ENCODE measurements at places on chromosomes 1 and 21.

DNA sequence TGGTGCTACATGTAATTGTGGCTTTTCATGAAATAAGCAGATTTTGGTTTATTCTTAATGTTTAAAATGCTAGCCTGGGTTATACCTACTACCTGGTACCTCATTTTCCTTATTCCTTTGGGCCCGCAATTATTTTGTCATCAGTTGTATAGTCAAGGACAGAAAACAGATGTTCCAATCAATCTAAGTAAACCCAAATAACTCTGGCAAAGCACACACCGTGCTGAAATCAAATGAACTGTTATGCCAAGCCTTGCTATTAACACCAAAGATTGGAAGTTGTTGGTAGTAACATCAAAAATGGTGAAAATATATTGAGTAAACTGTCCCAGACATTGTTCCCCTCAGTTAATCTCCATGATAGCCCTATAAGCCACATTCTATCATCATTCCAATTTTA is 248.9 kb downstream of the FGGY start:
- H3K36me3 ChIP-seq, result no peaks in the 10 kb centered on the region
- H3K27ac ChIP-seq, result no peak overlapping the region
- peaks cover 28% of the 10 kb centered on the region for H3K4me1 ChIP-seq
- no peaks in the 10 kb centered on the region for H3K27me3 ChIP-seq
- no peak overlapping the region for H3K4me3 ChIP-seq

GRCh38 chr1:29833581-29833980 is 597.3 kb downstream of the PTPRU start:
- H3K36me3 ChIP-seq, result no peaks in the 10 kb centered on the region
- no peak overlapping the region for H3K27ac ChIP-seq
- no peak overlapping the region for H3K4me3 ChIP-seq
- DNase-seq, result no peak
- no peaks in the 10 kb centered on the region for H3K4me1 ChIP-seq

GRCh38 chr1:228045405-228045804 is 37.1 kb upstream of the ARF1 start:
- no peak overlapping the region for H3K4me3 ChIP-seq
- no peaks in the 10 kb centered on the region for H3K4me1 ChIP-seq
- H3K36me3 ChIP-seq, result no peaks in the 10 kb centered on the region

GRCh38 chr21:43736224-43736883 is 17.4 kb downstream of the PDXK start:
- H3K4me3 ChIP-seq, result no peak overlapping the region
- H3K4me1 ChIP-seq, result peaks cover 38% of the 10 kb centered on the region
- H3K36me3 ChIP-seq, result no peaks in the 10 kb centered on the region
- peaks cover 17% of the 10 kb centered on the region for H3K27me3 ChIP-seq

DNA sequence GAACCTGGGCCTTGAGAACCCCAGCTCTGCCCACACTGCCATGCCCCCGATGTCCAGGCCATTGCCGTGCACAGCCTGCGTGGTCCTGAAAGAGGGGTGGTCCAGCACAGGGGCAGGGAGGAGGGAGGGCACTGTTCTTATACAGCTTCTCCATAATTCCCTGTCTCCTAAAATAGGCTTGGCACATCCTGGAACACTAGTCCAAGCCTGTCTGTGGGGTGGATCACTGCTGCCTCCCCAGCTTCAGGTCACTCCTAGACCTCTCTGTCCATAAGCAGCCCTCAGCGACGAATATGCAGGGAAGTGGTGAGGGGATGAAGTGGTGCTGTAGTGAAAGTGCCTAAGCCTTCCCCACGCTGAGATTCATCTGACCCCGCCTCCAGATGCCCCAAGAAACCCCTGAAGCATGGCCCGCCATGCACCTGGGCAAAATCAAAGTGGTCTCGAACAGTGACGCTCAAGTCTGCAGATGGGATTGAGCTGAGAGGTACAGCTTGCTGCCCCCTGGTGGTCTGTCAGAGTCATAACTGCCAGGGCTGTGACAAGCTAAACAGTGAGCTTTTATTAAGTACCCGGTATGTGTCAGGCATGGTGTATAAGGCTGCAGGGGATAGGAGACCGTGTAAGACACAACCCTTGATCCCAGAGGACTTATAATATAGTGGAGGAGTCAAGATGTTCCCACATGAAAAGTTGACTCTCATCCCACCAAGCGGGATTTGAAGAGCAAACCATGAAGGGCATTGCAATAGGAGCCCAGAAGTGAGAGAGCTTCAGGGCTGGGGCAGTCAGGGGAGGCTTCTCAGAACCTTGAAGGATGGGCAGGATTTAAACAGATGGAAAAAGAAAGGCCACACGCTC is 66.6 kb downstream of the FAM163A start:
- H3K36me3 ChIP-seq, result no peaks in the 10 kb centered on the region
- peaks cover 7% of the 10 kb centered on the region for H3K4me1 ChIP-seq
- no peak overlapping the region for H3K27ac ChIP-seq
- DNase-seq, result peak; percentile 50
- no peak overlapping the region for H3K4me3 ChIP-seq
- peaks cover 34% of the 10 kb centered on the region for H3K27me3 ChIP-seq

DNA sequence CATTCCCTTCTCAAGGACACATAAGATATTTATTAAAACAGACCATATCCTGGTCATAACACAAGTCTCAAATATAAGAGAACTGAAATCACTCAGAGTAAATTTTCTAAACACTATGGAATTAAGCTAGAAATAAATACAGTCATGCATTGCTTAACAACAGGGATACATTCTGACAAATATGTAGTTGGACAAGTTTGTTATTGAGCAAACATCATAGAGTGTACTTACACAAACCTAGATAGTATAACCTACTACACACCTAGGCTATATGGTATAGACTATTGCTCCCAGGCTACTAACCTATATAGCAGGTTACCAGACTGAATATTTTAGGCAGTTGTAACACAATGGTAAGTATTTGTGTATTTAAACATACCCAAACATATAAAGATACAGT is 104.0 kb downstream of the MIS18A start:
- no peaks in the 10 kb centered on the region for H3K27me3 ChIP-seq
- no peak overlapping the region for H3K4me3 ChIP-seq
- H3K4me1 ChIP-seq, result no peaks in the 10 kb centered on the region
- no peak overlapping the region for H3K27ac ChIP-seq
- DNase-seq, result no peak
- H3K36me3 ChIP-seq, result no peaks in the 10 kb centered on the region

DNA sequence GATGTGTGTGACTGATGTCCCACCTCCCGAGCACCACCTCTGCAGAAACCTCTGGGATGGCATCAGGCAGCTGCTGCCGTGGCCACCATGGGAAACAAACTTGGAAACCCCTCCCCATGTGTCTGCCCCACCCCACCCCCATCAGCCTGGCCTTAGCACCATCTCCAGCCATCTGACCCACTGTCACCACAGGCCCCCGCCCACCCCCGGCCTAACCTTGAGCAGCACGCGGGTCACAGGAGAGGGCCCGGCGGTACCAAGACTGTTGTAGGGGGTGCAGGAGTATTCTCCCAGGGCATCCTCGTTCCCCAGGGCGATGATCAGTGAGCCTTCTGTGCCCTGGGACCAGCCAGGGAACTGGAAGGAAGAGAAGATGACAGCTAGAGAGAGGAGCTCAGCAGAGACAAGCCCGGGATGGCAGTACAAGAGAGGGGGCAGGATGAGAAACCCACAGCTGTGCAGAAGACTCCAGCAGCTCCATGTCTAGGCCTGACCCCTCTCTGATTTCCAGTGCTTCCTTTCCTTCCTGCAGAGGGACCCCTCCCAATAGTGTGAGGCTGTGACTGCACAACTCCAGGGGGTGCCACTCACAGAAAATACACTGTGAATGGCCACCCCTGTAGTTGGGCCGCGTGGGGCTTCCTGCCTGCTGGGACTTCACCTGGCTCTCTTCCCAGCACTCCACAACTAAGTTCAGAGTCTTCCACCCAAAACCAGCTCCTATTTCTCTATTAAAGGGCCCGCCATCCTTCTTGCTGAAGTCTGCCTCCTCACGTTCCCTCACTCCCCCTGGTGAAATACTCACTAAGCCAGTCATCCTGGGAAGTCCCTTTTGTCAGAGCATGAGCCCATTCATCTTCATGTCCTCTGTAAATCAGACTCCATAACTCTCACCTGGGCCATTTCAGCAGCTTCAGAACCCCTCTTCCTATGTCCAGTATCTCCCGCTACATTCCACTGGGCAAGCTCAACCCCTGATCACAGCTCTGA is 7.3 kb upstream of the TAGLN2 start:
- no peak for DNase-seq
- no peak overlapping the region for H3K4me3 ChIP-seq
- H3K36me3 ChIP-seq, result no peaks in the 10 kb centered on the region
- H3K27ac ChIP-seq, result peak overlapping the region; percentile 46
- H3K27me3 ChIP-seq, result no peaks in the 10 kb centered on the region
- H3K4me1 ChIP-seq, result peaks cover 22% of the 10 kb centered on the region

DNA sequence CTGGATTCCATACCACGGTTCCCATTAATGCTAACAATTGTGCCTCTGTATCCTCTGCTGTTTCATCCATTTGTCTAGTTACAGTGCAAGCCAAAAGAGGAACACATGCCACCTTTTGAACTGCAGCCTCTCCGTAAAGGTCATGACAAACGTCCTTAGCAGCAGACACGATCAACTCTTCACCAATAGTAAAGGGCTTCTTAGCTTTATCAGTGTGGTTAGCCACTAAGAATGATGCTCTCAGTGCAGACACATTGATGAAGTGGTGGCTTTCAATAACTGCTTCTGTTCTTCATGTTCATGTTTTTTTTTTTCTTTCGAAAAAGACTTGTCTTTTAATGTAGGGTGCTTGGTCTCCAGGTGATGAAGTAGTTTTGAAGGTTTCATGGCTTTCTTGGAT is 14.3 kb downstream of the XPR1 start:
- H3K4me3 ChIP-seq, result no peak overlapping the region
- H3K4me1 ChIP-seq, result no peaks in the 10 kb centered on the region
- no peak overlapping the region for H3K27ac ChIP-seq
- DNase-seq, result no peak
- H3K36me3 ChIP-seq, result no peaks in the 10 kb centered on the region

GRCh38 chr1:162335126-162335525 is 41.5 kb downstream of the SPATA46 start:
- no peaks in the 10 kb centered on the region for H3K27me3 ChIP-seq
- no peaks in the 10 kb centered on the region for H3K36me3 ChIP-seq
- no peak overlapping the region for H3K4me3 ChIP-seq
- no peak overlapping the region for H3K27ac ChIP-seq
- H3K4me1 ChIP-seq, result no peaks in the 10 kb centered on the region

GRCh38 chr1:178092878-178093493 is 918 bp upstream of the RASAL2 start:
- H3K4me1 ChIP-seq, result peaks cover 5% of the 10 kb centered on the region
- no peak overlapping the region for H3K27ac ChIP-seq
- peaks cover 12% of the 10 kb centered on the region for H3K27me3 ChIP-seq
- H3K4me3 ChIP-seq, result peak overlapping the region; percentile 45
- DNase-seq, result no peak
- H3K36me3 ChIP-seq, result no peaks in the 10 kb centered on the region

- H3K27ac ChIP-seq, result peak overlapping the region; percentile 69
- peaks cover 21% of the 10 kb centered on the region for H3K36me3 ChIP-seq
- no peaks in the 10 kb centered on the region for H3K27me3 ChIP-seq
- no peak for DNase-seq
- H3K4me3 ChIP-seq, result no peak overlapping the region
- peaks cover 15% of the 10 kb centered on the region for H3K4me1 ChIP-seq
Measured at GRCh38 chr1:112687361-112687760, 12.9 kb downstream of the MOV10 start.

DNA sequence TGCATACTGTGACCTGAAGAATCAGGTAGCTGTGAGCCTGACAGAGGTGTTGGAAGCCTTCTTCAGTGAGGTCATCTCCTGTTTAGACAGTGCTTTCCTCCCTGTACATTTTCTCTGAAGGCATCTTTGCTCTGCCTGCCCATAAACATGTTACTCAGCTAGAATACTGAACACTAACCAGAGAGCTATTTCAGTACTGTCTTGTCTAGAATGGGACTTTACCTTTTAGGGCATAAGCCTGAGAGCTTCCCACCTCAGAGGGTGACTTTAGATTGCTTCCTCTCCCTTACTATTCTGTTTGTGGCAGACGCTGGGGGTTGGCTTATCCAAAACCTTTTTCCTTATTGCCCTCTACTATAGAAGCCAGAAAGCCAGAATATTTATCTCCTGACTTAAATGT is 23.3 kb upstream of the ZNF326 start:
- no peak for DNase-seq
- H3K36me3 ChIP-seq, result no peaks in the 10 kb centered on the region
- no peak overlapping the region for H3K27ac ChIP-seq
- no peaks in the 10 kb centered on the region for H3K27me3 ChIP-seq
- peaks cover 4% of the 10 kb centered on the region for H3K4me1 ChIP-seq
- no peak overlapping the region for H3K4me3 ChIP-seq

DNA sequence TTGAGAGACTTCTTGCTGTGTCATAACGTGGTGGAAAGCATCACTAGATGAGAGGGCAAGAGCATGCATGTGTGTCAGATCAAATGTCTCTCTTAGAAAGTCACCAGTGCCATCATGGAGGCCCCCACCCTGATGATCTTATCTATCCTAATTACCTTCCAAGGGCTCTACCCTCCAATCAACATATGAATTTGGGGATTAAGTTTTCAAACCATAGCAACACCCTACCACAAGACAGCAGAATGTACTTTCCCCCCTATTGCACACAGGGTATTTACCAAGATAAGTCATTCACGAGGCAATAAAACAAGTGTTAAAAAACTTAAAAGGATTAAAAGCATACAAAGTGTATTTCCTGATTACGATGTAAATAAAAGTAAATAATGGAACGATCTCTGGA is 515.6 kb downstream of the LMO4 start:
- no peak overlapping the region for H3K4me3 ChIP-seq
- no peaks in the 10 kb centered on the region for H3K36me3 ChIP-seq
- DNase-seq, result no peak

DNA sequence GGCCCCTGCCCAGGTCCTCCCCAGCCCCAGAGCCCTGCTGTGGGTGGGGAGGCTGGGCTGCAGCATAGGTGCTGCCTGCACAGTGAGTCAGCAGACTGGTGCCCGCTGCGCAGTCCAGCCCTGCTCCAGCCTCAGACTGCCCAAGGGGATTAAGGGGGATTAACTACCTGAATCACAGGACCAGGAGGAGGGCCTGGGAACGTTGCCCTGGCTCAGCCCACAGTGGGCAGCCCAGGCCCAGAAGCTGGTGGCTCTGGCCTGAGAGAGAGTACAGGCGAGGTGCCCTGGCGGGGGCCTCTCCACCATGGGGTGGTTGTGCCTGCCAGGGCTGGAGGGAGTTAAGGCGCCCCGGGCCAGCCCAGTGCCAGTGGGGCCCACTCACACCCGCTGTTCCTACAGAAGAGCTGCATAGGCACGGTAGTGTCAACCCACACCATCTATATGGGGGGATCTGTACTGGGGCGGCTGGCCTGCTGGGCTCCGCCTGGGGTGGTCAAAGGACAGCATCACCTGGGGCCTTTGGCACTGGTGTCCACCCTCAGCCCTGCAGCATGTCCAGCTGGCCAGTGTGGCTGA is 2.3 kb downstream of the OBSCN start:
- no peak overlapping the region for H3K27ac ChIP-seq
- H3K36me3 ChIP-seq, result peaks cover under 1% of the 10 kb centered on the region
- peaks cover 52% of the 10 kb centered on the region for H3K27me3 ChIP-seq
- DNase-seq, result no peak
- peaks cover 9% of the 10 kb centered on the region for H3K4me1 ChIP-seq

GRCh38 chr1:202286622-202287097 is 55.1 kb downstream of the UBE2T start:
- peaks cover 52% of the 10 kb centered on the region for H3K27me3 ChIP-seq
- peaks cover 15% of the 10 kb centered on the region for H3K4me1 ChIP-seq
- no peak overlapping the region for H3K4me3 ChIP-seq
- no peaks in the 10 kb centered on the region for H3K36me3 ChIP-seq
- H3K27ac ChIP-seq, result no peak overlapping the region
- no peak for DNase-seq

- no peaks in the 10 kb centered on the region for H3K27me3 ChIP-seq
- H3K27ac ChIP-seq, result no peak overlapping the region
- no peak overlapping the region for H3K4me3 ChIP-seq
- DNase-seq, result no peak
- H3K36me3 ChIP-seq, result peaks cover 21% of the 10 kb centered on the region
Measured at GRCh38 chr1:145942405-145942804, 15.1 kb upstream of the RBM8A start.

All from thymus (tissue), 14 donors.